ENCODE measurements at places on chromosomes 16 and 17.

- no peak for DNase-seq
Observed at GRCh38 chr17:7476494-7476893, 2.9 kb downstream of the ZBTB4 start.

GRCh38 chr16:19354371-19354770 is 63.3 kb upstream of the TMC5 start:
- no peak for DNase-seq

- no peak for DNase-seq
Observed at GRCh38 chr17:67624886-67625656, 92.7 kb upstream of the NOL11 start.

DNA sequence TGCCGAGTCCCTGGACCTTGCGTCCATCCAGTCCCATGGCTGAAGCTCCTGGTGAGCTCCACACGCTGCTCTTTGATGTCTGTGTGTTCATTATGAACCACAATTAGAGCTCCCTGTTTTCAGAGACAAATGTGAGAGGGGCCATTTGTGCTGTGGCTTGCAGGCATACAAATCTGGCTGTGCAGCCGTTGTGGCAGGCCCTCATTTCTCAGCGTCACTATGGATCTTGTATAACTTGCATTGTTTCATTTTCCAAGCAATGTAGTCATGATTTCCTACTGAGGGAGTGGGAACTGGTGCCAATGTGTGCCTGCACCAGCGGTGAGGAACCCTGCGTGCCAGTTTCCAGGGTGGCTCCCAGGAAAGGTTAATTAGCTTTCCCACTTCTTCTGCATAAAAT is 542.6 kb downstream of the TMEM114 start:
- DNase-seq, result no peak

DNA sequence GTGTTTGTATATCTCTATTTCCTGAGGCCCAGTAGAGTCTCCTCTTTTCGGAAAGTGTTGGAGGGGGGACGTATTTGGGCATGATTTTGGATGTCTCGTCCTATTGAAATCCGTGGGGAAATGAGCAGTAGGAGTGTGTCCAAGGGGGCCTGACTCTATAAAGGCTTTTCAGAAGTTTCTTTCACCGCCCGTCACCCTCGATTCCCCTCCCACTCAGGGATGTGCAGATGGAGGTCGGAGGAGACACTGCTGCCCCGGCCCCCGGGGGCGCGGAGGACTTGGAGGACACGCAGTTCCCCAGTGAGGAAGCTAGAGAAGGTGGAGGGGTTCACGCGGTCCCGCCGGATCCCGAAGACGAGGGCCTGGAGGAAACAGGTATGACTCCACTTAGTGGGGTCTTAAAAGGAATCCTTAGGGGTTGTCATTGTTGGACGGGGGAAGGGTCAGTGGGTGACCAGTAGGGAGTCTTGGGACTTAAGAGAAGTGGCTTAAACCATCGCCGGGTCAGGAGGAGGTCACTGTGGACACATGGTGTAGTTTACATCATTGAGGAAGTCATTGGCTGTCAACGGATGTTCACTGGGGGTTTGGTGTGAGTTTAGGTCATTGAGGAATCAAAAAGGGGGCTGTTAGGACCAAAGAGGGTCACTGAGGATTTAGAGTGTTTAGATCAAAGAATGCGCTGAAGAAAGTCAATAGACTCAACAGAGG is 424 bp downstream of the MON1B start:
- peak; percentile 26 for DNase-seq

- DNase-seq, result no peak
Observed at GRCh38 chr17:58268326-58268725, 12.4 kb downstream of the MPO start.

DNA sequence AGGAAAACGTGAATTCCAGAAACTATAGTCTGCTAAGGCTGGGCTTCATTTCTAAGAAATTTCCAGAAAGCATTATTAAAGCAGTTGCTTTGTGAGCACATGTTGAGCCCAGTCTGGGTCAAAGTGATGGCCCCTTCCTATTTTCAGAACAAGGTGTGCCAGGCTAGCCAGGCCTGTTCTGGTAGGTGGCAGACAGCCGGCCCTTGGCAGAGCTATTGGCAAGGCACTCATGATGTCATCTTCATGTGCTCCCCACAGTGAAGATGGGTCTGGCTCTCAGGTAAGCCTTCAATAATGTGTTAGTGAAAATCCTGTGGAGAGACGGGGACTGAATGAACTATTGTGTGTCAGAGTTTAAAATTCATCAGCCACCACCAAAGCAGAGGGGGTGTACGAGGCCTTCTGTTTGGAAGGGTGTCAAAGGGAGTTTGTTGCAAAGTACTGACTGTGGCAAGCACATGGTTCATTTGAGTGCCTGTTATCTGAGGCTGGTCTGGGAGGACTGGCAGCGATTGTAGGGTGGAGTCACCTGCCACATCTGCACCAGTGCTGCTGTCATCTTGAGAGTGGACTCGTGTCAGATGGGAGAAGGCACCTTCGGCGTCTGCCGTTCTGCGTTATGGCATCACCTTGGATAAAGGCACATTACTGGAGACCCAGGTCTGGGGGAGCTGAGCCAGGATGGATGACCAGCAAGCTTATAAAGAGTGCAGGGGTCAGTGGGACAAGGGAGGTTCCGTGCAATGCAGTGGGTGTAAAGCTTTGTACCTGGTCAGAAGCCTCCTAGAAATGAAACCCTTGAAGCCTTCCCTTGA is 43.4 kb downstream of the KSR1 start:
- DNase-seq, result no peak

DNA sequence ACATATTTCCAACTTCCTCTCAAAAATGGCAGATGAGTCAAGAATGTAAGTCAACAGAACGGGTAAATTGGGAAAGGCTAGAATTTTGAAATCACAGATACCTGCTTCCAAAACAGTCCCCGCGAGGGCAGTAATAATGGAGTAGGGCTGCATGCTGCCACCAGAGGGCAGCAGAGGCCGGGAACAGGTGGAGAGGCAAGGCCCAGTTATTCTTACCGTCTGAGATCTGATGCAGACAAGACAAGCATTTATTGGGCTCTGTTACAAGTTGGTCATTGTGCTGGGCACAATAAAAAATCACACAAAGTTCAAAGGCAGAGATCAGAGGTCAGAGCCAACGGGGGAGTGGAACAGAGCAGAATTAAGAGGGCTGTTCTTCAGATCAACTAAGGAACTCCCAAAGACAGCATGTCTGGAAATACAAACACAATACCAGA is 8.8 kb upstream of the MLKL start:
- peak; percentile 83 for DNase-seq

DNA sequence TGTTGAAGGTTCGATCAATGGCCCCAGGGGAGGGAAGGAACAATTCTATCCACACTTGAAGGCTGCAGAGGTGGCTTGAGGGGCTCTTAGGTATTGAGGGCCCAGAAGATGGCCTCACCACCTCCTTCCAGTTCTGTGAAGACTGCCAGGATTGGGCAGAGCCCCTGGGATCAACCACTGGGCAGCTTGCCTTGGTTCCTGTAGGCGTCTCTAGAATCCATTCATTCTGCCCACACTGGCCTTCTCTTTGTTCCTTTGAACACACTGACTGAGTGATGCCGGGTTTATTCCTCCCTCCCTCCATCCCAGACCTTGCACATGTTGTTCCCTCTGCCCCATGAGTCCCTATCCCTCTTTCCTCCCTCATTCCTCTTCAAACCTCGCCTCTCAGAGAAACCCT is 50.5 kb downstream of the SYT17 start:
- DNase-seq, result no peak

DNA sequence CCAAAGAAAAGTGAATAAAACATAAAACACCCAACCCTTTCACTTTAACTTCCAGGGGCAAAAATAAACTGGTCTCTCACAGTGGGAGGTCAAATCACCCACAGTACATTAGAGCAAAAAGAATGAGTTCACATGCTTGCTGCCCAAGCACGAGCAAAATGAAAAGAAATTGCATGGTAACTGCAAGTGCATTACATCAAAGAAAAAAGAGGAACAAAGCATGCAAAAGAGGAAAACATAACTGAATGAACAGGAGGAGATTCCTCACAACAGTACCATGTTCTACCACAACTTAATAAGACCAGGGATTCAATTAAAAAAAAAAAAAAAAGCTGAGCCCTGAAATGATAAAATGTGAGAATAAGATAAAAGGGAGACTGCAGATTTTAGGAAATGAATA is 12.3 kb downstream of the DNAH2 start:
- no peak for DNase-seq

DNA sequence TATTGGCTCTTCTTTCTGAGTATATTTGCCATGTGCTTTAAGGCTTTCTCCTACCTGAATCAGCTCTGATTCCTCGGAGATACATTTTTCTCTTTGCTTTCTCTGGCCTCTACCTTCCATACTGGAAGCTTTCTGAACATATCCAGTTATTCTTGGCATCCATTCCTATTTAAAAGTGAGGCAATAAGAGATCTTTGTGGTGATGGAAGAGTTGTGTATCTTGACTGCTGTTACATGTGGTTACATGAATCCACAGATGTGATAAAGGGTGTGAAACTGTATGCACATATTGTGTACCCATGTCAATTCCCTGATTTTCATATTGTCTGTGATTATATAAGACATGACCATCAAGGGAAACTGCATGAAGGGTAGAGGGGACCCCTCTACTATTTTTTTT is 24.4 kb downstream of the UBE2O start:
- DNase-seq, result no peak

GRCh38 chr17:32007463-32008298 is 498 bp downstream of the LRRC37B start:
- peak; percentile 42 for DNase-seq

- no peak for DNase-seq
Observed at GRCh38 chr17:63842173-63842539, 329 bp downstream of the SMARCD2 start.

DNA sequence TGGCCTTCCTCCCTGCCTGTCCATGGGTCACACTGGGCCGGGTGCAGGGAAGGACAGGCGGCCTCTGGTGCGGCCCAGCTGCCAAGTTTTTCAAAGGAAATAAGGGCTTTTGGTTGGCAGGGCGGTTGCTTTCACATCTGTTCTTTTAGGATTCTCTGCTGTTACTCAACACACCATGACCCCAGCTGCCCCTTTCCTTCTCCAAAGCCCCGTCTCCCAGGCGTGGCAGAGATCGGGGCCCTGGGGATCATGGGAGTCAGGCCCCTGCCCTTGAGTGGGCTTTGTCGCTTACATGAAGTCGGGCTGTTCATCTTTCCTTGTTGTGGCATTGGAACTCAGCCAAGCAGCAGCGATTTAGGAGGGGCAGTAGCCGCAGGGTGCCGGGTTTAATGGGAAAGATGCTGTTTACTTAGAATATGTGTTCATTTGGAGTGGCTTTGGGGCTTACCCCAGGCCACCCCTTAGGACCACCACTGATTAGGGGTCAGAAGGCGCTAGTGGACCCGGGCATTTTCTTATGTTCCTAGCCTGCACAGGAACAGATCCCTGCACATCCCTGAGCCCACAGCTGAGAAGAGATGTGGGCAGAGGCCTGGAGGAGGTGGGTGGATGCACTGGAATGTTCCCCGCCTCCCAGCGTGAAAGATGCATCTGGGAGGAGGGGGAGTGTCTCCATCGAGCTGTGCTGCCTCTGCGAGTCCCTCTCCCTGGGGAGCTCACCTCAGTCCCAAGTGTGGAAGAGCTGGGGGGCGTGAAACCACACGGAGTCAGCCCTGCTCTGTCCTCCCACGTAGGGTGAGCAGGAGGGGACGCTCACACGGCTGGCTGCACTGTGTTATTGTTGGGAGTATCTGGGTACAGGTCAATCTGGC is 6.8 kb upstream of the ADCY7 start:
- no peak for DNase-seq

DNA sequence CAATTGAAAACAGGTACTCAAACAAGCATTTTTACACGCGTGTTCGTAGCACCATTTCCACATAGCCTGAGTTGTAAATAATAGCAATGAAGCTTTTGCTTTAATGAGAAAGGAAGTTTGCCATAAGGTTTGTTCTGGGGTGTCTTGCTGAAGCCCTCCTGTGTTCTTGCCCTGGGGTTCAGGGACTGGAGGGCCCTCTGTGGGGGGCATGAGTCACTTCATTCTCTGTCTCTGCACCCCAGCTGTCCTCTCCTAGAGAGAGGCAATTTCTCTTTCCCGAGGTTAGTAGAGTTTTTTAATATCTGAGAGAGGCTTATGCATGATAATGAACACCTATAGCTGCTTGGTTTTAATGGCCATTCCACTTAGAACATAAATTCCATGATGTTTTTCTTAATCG is 9.6 kb downstream of the AFMID start:
- DNase-seq, result no peak

DNA sequence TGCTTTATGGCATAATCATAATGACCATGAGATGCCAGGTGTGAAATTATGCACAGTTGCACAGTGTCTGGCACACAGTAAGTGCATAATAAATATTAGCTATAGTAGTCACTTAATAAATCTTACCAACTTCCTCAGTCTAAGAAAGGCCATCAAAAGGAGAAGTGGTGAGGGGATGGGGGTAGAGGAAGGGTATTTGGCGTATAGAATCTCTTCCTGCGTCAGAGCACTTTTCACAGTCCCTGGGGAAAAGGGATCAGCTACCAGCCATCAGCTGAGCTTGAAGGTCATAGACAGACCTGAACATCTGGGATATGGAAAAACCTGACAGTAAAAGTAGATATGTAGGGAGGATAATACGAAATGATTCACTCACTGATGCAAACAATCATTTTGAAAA is 5.8 kb downstream of the CRHR1 start:
- DNase-seq, result no peak

DNA sequence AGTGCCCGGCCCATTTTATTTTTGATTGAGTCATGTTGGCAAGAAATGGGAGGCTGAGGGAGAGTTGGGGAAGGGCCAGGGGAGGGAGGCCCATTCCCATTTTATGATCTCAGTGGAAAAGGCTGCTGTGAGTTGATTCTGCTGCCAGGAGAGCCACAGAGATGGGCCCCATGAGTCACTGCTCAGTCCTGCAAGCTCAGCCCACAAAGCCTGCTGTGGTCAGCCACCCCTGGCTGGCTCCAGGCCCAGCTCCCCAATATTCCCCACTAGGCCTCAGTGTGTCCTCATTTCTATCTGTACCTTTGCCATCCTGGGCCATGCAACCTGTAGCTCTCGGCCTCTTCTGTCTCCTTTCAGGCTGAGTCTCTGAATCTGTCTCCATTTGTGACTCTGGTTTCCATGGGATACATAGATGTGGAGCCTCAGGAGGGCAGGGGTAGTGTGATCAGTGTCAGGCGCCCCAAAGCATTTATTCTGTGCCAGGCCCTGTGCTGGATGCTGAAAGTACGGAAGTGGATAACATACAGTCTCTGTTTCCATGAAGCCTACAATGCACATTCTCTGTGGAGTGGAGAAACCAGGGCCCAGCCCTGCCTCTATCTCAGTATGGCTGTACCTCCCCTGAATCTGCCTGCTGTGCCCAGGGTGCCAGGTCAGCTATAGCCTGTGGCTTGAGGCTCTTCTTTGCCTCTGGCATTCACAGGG is 1.9 kb upstream of the PLEKHG4 start:
- no peak for DNase-seq

GRCh38 chr17:40364906-40365305 is 369 bp upstream of the GJD3 start:
- no peak for DNase-seq

DNA sequence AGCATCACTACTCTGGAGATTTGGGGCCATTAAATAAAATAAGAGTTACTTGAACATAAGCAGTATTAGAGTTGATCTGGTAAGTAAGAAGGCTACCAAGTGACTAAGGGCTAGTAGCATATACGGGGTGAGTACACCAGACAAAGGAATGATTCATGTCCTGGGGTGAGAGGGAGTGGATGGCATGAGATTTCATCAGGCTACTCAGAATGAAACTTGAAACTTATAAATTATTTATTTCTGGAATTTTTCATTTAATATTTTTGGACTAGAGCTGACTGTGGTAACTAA is 2.3 kb downstream of the SLFN5 start:
- DNase-seq, result no peak

All from stimulated activated CD4-positive, alpha-beta T cell treated with anti-CD3 and anti-CD28 coated beads, Interleukin-4, amount 100 ng/mL, for 1 hour (primary cell).